ENCODE measurements at places on chromosomes 5 and 9.

DNA sequence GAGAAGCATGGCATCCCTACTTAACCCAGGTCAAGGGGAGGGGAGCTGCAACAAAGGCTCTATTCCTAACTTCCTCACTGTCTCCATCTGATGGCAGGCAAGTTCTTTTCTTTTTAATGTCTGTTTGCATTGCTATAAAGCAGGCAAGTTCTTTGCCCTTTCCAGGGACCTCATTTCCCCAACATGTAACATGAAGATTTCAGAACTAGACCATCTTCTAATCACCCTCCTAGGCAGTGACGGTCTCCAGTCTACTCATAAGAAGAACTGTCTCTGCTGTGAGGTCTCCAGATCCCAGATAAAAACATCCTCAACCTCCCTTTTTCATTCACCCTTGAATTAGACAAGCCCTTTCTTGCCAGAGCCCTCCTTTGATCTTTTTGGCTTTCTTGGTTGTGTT lies 42.1 kb downstream of the PPP1R2B start:
- DNase-seq: no peak

DNA sequence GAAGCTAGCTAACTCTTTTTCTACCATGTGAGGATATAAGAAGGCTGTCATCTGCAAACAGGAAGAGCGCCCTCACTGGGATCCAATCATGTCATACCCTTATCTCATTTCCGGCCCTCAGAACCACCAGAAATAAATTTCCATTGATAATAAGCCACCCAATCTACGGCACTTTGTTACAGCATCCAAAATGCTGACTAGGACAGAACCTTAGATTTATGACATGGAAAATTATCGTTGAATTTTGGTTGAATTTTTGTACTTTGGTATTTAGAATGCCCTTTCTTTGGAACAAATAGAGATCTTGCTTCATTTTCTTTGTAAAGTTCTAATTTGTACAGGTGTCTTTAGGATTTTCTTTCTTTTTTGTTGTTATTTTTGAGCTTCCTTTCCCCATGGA lies 53.3 kb upstream of the CYLC2 start:
- no peak for DNase-seq

- DNase-seq: no peak
Measured at GRCh38 chr9:74494490-74494889, 2.6 kb upstream of the RORB start.

- no peak for DNase-seq
Measured at GRCh38 chr9:13083366-13083765, 196.1 kb downstream of the MPDZ start.

DNA sequence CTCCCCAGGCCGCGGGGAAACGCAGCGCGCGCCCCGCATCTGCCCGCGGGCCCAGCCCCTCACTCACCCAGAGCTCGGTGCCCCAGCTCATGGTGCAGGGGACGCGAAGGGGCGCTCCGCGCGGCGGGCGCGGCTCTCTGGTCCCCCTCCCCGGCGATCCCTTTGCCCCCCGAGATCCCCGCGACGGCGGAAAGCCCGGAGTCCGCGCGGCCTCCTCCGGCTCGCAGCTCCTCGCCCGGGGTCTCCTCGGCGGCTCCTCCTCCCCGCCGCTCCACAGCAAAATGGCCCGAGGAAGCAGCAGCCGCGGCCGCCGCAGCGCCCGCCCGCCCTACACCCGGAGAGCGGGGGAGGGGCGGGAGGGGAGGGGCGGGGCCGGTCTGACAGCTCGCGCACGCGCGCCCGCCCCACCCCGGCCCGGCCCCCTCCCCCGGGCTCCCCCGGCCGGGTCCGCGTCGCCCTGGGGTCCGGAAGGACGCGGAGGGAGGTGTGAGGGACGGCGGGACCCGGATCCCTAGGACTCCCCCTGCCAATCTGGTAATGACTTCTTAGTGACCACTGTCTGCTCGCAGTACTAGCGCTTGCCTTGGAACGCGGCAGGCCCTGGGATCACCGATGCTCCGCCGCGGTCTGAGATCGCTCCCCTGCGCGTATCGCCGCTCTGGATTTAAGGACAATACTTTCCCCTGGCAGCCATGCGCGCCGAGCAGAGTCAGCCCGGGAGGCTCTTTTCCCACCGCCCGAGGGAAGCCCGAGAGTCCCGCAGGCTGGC lies at the start of gene FNBP1:
Gene FNBP1 (minus strand): TSS at position 305 of the 769 bp plus-strand sequence. CDS start 214 bp downstream, at position 91.
- DNase-seq: peak; percentile 43

- no peak for DNase-seq
Measured at GRCh38 chr9:98795970-98796363, 388 bp downstream of the ANKS6 start.

- DNase-seq: no peak
Measured at GRCh38 chr5:194603-195209, 3.4 kb downstream of the LRRC14B start.

- no peak for DNase-seq
Measured at GRCh38 chr5:16446993-16447392, 18.6 kb downstream of the ZNF622 start.

- DNase-seq: no peak
Measured at GRCh38 chr5:33312571-33313549, 127.9 kb upstream of the TARS1 start.

- DNase-seq: no peak
Measured at GRCh38 chr9:35905912-35906679, at the start of gene HRCT1. Gene HRCT1, plus strand, starts transcription at chr9:35906202. Its CDS starts 86 bp downstream, at chr9:35906288.

DNA sequence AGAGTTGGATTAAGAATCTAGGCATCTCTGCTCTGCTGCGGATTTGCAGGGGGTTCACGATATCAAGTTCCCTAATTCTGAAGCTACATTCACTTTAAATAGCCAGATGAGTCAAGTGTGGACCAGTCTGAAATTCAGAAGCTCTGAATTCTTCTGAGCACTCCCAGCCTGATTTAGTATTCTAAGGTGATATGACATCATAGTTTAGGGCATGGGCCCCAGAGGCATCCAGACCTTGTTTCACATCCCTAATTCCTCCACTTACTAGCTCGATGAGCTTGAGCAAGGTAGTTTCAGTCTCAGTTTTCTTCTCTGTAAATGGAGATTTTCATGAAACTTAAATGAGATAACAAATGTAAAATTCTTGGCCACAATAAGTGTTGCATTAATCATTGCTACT lies 65.2 kb downstream of the TMEM167A start:
- DNase-seq: no peak

GRCh38 chr9:97904725-97905124 lies 17.6 kb downstream of the TRMO start:
- no peak for DNase-seq

- DNase-seq: no peak
Measured at GRCh38 chr9:96383165-96383942, at the start of gene SLC35D2. Gene SLC35D2, minus strand, starts transcription at chr9:96383711. Its CDS starts 77 bp downstream, at chr9:96383634.

DNA sequence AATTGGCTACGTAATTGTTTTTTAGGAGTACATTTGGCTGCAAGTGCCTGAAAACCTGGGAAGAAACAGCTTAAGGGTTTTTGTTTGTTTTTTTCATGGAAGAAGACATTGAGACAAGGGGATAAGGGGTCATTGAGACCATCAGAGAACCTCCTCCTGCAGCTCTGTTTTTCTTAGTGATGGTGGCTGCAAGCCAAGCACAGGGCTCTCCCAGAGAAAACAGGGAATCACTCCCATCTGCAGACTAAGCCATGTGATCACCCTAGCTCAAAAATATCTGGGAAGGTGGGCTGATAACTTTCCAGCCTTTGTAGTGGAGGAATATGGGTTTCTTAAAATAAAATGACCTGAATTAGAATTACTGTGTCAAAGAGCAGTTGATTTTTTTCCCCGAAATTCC lies 25.1 kb downstream of the PALM2AKAP2 start:
- no peak for DNase-seq

Measured in stimulated activated CD8-positive, alpha-beta memory T cell treated with anti-CD3 and anti-CD28 coated beads, Interleukin-4, amount 100 ng/mL, for 1 hour (primary cell).